ENCODE measurements at places on chromosomes 11 and 22.

- DNase-seq: no peak
Measured at GRCh38 chr11:40281052-40281580, 1178.3 kb downstream of the LRRC4C start.

DNA sequence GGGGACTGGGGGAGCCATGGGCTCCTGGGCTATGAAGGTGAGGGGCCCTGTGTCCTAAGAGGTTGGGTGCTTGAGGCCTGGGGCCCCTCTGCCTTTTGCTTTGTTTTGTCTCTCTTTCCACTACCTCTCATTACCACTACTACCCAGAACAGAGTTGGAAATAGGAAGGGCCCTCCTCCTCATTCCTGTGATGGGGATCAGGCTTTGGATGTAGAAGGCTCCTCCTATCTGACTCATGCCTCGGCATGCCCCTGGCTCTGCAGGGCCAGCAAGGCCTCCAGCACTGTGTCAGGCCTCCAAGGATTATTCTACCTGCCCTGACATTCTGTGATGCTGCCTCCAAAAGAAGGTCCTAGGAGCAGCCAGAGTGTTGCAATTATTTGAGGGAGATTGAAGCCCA lies 766 bp downstream of the IZUMO1R start:
- no peak for DNase-seq

GRCh38 chr22:46129390-46130041 lies 20.8 kb upstream of the PPARA start:
- no peak for DNase-seq

GRCh38 chr11:8382436-8383053 lies 118.9 kb upstream of the LMO1 start:
- no peak for DNase-seq

DNA sequence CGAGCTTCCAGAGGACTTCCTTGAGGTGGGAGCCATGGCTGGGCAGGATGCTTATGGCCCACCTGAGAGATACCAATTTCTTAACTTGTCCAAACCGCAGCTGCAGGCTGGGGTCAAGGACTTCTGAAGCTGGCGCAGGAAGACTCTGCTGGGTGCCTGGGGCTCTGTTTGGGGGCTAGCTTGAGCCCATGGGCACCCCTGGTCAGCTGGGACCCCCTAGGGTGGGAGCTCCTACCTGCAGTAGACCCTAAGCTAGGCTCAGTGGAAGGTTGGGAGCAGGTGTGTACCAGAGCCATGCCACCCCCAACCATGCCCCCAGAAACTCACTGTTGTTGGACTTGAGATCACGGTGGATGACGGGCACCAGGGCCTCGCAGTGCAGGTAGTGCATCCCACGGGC lies 1.3 kb downstream of the MAP3K11 start:
- DNase-seq: no peak

- no peak for DNase-seq
Measured at GRCh38 chr11:73317373-73317772, 9.3 kb downstream of the ARHGEF17 start.

- DNase-seq: no peak
Measured at GRCh38 chr11:114775875-114776621, 97.7 kb downstream of the NXPE2 start.

- DNase-seq: no peak
Measured at GRCh38 chr11:57763568-57763967, 2.0 kb downstream of the CTNND1 start.

DNA sequence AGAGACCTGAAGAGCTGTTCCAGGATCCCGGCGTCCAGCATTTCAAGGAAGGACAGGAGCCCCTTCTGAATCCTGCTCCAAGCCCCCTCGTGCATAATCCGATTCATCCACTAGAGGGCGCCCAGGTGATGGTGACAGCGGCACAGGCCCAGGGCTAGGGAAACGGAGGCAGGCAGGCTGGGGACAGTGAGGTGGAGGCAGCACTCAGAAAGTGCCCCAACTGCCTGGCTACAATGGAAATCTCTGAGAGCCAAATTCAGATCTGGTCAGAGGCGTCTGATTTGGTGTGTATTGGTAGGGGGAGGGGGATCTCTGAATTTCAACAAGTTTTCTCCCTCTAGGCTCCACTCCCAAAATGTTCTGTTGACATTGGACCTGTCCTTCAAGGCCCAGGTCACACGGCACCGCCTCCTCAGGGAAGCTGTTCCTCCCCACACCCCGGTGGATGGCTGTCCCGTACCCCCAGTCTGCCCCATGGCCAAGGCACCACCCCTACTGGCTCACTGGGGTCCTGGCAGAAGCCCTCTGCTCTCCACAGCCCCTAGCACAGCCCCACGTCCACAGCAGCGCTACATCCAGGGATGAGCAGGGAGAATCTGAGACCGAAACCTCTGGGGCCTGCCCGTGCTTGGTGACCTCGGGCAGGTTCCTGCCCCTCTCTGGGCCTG lies 142.9 kb downstream of the CRYBB2 start:
- DNase-seq: peak; percentile 86

GRCh38 chr11:17252704-17253103 lies 23.8 kb upstream of the NUCB2 start:
- DNase-seq: no peak

DNA sequence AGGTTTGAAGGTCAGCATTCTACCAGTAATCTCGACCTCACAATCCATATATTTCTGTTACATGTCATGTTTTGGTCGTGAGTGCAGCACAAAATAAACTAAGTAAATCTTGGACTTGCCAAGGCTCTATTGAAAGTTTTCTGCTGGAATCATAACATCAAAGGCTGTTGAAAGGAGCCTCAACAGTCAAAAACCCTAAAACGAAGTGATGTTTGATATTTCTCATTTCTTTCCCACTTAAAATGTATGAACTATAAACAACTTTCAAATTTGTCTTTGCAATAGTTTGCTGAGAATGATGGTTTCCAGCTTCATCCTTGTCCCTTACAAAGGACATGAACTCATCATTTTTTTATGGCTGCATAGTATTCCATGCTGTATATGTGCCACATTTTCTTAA lies 1118.5 kb downstream of the LRRC4C start:
- DNase-seq: no peak

GRCh38 chr11:33773987-33774735 lies at the start of gene FBXO3:
Gene FBXO3, minus strand, starts transcription at chr11:33774520. Its CDS starts 23 bp downstream, at chr11:33774497.
- DNase-seq: peak; percentile 80

- DNase-seq: no peak
Measured at GRCh38 chr11:121625777-121626506, 173.2 kb upstream of the SORL1-AS1 start.

DNA sequence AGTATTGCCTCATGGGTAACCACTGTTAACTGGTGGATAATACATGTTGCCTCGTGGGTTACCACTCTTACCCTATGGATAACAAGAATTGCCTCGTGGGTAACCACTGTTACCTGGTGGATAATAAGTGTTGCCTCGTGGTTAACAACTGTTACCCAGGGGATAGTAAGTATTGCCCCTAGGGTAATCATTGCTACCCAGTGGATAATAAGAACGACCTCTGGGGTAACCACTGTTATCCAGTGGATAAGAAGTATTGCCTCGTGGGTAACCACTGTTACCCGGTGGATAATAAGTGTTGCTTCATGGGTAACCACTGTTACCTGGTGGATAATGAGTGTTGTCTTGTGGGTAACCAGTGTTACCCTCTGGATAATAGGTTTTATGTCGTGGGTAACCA lies 28.1 kb upstream of the NXPE4 start:
- DNase-seq: no peak

Measured in stimulated activated naive CD8-positive, alpha-beta T cell treated with anti-CD3 and anti-CD28 coated beads, Interleukin-15, Interleukin-2, amounts not matched to agents 100 U/mL and 50 U/mL, for 24 hours (primary cell).